GM12865 (cell line): ENCODE measurements at places on chromosomes 2 and 18.

DNA sequence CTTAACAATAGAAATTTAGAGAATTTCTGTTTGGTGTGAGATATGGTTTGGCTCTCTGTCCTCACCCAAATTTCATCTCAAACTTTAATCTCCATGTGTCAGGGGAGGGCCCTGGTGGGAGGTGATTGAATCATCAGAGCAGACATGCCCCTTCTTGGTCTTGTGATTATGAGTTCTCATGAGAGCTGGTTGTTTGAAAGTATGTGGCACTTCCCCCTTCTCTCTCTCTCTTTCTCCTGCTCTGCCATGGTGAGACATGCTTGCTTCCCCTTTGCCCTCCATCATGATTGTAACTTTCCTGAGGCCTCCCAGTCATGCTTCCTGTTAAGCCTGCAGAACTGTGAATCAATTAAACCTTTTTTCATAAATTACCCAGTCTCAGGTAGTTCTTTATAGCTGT, 524.7 kb upstream of the ACVR2A start:
- DNase-seq, result no peak

- no peak for DNase-seq
These were observed 985.8 kb upstream of the NRXN1 start for GRCh38 chr2:52017646-52018235.

DNA sequence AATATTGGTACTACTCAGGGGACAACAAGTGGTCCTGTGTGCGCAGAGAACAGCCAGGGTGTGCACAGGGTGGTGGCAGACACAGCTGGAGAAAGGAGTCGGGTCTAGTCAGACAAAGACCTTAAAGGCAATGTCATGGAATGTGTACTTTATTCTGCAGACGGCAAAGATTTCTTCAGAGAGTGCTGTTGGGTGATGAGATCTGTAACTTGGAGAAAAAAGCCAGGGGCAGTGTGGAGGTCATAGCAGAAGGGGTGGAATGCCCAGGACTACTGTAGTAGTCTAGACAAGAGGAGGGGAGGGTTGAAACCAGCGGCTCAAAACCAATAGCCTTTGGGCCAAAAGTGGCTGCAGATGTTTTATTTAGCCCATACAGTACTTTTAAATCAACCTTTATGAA, 121.3 kb upstream of the ZFP36L2 start:
- no peak for DNase-seq

GRCh38 chr2:26727641-26728561, 35.4 kb downstream of the KCNK3 start:
- no peak for DNase-seq
